ENCODE measurements at places on chromosomes 3 and 15. TPM values are rescaled to one million over a fixed set of nuclear protein-coding genes. Genes with fewer than 3 reads are reported as not detected.

BCL2A1 gene
- 20.4 TPM for total RNA-seq

CCDC39 gene
- 0.38 TPM for total RNA-seq

EPB42 gene
- total RNA-seq = not detected

PIF1 gene
- total RNA-seq = not detected

NDN gene
- total RNA-seq = 115 TPM

RASGRP1 gene
- 1.9 TPM for total RNA-seq

RTP3 gene
- not detected for total RNA-seq

Measured in omental fat pad (tissue), 4 donors.